ENCODE measurements at places on chromosomes 7 and 10.

DNA sequence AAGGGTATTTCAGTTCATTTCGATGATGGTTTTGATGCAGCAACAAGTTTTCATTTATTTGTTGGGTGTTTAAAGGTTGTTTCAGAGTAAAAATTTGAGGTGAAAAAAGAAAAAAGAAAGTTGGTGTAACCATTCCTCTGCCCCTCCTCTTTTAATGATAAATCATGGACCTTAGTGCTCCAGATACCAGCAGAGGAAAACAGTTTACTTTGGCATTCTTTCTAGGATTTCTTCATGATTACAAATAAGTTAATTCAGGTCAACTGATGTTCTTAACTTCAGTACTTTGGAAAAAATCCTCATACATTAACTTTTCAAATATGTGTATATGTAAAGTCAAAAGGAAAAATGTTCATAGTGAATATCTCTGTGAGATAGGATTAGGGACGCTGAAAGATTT is 2.0 kb upstream of the RBP4 start:
- DNase-seq = no peak

DNA sequence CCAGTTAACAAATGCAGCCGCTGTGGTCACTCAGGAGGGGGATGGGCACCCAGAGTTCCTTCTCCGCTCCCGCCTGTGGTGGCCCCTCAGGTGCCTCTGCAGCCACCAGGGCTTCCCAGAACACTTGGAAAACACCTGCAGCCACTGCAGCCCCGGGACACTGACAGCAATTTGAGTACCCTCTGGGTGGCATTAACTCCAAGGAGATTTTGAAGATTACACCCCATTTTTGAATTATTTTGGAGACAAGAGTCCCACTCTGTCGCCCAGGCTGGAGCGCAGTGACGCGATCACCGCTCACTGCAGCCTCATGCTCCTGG is 32.2 kb downstream of the IL15RA start:
- DNase-seq = no peak

GRCh38 chr7:37390114-37390513 is 58.5 kb downstream of the ELMO1 start:
- DNase-seq = no peak

GRCh38 chr7:134098072-134098471 is 29.1 kb upstream of the LRGUK start:
- no peak for DNase-seq

- DNase-seq = no peak
Measured at GRCh38 chr10:74342991-74343390, 192.0 kb downstream of the ADK start.

GRCh38 chr10:103731609-103732270 is 123.6 kb downstream of the SH3PXD2A start:
- DNase-seq = no peak

- no peak for DNase-seq
Measured at GRCh38 chr7:123131140-123131539, 68.6 kb downstream of the SLC13A1 start.

DNA sequence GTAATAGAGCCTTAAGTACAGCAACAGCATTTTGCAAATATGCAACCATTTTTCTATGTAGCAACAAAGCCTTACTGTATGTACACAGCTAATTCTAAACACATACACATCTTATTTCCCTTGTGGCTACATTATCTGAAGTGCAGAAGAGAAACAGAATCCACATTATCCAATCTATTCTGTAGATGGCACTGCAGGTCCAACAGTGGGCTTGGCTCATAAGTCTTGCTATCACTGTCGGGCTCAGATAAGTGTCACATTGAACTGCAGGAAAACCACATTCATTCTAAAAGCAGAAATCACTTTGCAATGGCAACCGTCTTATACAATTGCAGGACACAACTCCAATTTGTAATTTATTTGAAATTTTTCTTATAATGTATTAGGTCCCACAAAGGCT is 109.8 kb upstream of the NOBOX start:
- DNase-seq = no peak

- no peak for DNase-seq
Measured at GRCh38 chr10:128318366-128318765, 192.1 kb upstream of the MKI67 start.

GRCh38 chr10:120819366-120819765 is 31.8 kb upstream of the WDR11 start:
- DNase-seq = no peak

GRCh38 chr10:73644015-73644743 is 2.9 kb upstream of the MYOZ1 start:
- peak; percentile 10 for DNase-seq

- DNase-seq = no peak
Measured at GRCh38 chr7:115276791-115277190, 354.9 kb downstream of the MDFIC start.

GRCh38 chr7:139116999-139117398 is 7.5 kb upstream of the ZC3HAV1 start:
- DNase-seq = no peak

DNA sequence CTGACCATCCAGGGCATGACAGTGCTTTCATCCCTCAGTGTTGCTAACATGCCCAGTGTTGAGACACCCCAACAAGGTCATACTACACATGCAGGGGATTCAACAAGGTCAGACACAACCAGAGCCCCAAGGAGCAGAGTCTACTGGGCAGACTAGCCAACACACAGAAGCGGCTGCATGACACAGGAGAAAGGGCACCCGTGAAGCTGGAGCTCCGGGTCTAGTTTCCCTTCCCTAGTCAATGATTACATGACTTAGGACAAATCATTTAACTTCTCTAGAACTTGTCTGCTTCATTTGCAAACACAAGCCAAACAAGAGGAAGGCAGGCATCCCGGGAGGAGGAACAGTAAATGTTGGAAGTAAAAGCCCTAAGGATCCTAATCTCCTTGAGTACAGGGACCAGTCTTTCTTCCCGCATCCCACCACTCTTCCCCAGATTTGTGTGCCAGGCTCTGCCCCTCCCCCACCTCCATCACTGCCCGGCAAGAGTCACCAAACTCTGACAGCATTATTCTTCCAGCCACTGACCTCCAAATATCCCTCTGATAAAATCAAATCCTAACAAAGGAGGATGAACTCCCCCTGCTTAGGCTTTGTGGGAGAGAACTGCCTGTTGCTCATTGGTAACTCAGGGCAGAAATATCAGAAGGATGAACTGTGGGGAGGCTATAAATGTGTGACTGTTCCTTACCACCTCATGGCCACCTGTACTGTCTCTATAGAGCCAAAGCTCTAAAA is 104.3 kb downstream of the KCNMA1 start:
- DNase-seq = no peak

DNA sequence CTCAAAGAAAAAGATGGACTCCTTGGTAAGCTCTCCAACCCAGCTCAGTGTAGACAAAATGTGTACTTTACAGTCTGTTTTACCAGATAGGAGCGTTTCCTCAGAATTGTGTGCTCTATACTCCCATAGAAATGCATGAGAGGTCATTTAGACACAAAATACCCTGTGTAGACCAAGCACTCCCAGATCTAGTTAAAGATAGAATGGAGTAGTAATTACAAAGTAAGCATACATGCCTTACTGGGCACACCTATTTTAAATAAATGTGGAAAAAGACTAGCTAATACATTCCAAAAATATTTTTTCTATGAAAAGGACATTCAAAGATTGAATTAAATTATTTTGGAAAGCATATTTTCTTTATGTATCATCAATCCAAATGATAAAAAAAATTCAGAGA is 271.9 kb upstream of the DGKB start:
- DNase-seq = no peak

- DNase-seq = no peak
Measured at GRCh38 chr10:59677253-59677831, 32.3 kb downstream of the SLC16A9 start.

- DNase-seq = no peak
Measured at GRCh38 chr7:116148626-116149025, 61.7 kb upstream of the TES start.

DNA sequence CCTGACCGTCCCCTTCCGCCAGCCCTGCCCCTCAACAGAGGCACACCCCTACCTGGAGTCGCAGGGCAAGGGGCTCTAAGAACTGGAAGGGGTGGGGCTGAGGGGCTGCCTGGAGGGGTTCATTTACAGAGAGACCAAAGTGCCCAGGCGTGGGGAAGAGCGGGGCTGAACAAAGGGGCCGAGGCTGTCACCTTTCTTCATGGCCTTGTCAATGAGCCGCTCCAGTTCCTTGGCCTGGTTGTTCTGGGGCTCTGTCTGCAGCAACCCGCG is 2.3 kb upstream of the CLDN15 start:
- no peak for DNase-seq

- DNase-seq = no peak
Measured at GRCh38 chr10:79380125-79380945, 33.1 kb downstream of the PPIF start.

DNA sequence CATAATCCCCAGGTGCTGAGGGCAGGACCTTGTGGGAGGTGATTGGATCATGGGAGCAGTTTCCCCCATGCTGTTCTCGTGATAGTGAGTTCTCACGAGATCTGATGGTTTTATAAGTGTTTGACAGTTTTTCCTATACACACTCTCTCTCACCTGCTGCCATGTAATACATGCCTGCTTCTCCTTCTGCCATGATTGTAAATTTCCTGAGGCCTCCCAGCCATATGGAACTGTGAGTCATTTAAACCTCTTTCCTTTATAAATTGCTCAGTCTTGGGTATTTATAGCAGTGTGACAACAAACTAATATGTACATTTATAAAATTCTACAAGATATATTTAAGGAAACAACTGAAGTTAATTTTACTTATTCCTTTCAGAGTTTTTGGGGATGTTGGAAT is 170.8 kb upstream of the BET1 start:
- DNase-seq = no peak

DNA sequence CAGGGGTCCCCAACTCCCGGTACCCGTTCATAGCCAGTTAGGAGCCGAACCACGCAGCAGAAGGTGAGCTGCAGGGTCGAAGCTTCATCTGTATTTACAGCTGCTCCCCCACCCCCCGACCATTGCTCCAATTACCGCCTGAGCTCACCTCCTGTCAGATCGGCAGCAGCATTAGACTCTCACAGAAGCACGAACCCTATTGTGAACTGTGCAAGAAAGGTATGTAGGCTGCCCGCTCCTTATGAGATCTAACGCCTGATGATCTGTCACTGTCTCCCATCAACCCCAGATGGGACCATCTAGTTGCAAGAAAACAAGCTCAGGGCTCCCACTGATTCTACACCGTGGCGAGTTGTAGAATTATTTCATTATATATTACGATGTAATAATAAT is 14.6 kb upstream of the AZGP1 start:
- no peak for DNase-seq

- DNase-seq = no peak
Measured at GRCh38 chr7:10070899-10071298, 902.8 kb upstream of the PHF14 start.
